ENCODE measurements at places on chromosomes 11 and 22.

- no peak for DNase-seq
Observed at GRCh38 chr11:34588023-34588422, 32.9 kb upstream of the EHF start.

- no peak for DNase-seq
Observed at GRCh38 chr22:42780070-42780540, 59.4 kb upstream of the A4GALT start.

- no peak for DNase-seq
Observed at GRCh38 chr11:117960406-117960805, 25.8 kb upstream of the IL10RA start.

- no peak for DNase-seq
Observed at GRCh38 chr11:36404831-36405230, 105.2 kb downstream of the TRAF6 start.

All from stimulated activated CD8-positive, alpha-beta memory T cell treated with anti-CD3 and anti-CD28 coated beads, Interleukin-15, amount 100 ng/mL, for 24 hours (primary cell).